Stimulated activated CD4-positive, alpha-beta T cell treated with anti-CD3 and anti-CD28 coated beads, Interleukin-12 subunit alpha, Interleukin-12 subunit beta, amount 100 ng/mL, for 24 hours (primary cell): ENCODE measurements at places on chromosomes 7 and 10.

DNA sequence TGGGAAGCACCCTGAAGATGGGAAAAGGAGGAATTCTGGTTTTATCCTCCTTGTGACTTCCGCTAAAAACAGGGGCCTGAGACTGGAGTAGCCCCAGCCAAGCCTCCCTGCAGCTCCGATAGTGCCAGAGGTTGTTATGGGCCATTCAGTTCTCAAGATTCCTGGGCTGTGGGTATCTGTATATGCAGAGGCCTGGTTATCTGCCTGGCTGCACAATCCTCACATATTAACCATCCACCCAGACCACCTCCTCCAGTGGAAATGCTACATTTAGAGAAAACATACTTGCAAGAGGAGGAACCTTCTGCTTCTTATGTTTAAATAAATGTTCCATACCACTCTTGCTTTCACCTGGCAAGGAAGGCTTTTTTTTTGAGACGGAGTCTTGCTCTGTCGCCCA is 34.6 kb downstream of the ARL3 start:
- DNase-seq, result no peak

GRCh38 chr10:121503587-121504051 is 94.6 kb downstream of the FGFR2 start:
- DNase-seq, result no peak

GRCh38 chr7:110786328-110786965 is 304.5 kb upstream of the LRRN3 start:
- DNase-seq, result no peak

DNA sequence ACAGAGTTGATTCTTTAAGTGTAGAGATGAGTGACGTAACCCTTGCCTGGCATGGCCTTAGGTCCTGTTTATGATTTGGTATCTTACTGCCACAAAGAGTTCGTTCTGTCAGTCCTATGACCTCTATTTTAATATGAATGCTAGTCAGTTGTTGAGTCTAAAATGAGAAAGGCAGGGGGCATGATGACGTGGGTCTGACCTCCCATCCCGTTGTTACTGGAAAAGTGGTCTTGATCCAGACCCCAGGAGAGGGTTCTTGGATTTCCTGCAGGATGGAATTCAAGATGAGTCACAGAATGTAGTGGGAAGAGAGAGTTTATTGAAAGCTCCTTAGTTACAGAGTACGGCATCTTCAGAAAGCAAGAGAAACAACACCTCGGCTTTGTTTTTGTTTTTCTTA is 317.0 kb upstream of the COBL start:
- DNase-seq, result no peak

- no peak for DNase-seq
Observed at GRCh38 chr7:44132039-44132438, 8.7 kb upstream of the POLD2 start.

GRCh38 chr10:90968328-90969081 is 47.6 kb upstream of the ANKRD1 start:
- DNase-seq, result no peak

DNA sequence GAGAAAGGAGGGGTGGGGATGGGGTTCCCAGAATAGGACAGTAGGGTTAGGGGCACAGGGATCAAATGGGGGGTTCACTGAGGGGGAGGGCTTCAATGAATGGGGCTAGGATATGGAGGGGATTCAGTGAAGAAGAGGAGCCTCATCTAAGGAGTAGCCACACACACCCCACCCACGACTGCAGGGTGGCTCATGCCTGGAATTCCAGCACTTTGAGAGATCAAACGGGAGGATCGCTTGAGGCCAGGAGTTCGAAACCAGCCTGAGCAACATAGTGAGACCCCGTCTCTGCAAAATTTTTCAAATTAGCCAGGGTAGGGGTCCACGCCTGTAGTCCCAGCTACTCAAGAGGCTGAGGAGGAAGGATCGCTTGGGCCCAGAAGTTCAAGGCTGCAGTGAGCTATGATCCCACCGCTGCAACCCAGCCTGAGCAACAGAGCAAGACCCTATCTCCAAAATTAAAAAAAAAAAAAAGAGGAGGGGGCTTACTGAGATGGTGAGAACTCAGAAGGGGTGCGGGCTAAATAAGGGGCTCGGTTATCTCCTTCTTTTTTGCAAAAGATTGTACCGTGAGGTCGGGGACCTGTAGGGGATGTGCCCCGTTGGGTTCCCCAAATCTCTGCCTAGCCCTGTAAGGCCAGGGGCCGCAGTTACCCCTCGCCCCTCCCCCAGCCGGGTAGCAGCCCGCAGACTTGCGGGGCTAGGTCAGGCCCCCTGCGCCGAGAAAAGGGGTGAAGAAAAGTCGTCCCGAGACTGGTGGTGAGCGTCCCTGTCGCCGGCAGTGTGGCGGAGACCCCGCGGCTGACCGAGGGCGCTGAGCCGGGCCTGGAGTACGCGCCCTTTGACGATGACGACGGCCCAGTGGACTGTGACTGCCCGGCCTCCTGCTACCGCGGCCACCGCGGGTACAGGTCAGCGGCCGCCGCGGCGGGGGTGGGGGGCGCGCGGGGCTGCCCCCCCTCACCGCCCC is 43.1 kb upstream of the HSPB1 start:
- DNase-seq, result no peak

GRCh38 chr10:3163879-3164278 is 8.7 kb downstream of the PITRM1 start:
- no peak for DNase-seq

DNA sequence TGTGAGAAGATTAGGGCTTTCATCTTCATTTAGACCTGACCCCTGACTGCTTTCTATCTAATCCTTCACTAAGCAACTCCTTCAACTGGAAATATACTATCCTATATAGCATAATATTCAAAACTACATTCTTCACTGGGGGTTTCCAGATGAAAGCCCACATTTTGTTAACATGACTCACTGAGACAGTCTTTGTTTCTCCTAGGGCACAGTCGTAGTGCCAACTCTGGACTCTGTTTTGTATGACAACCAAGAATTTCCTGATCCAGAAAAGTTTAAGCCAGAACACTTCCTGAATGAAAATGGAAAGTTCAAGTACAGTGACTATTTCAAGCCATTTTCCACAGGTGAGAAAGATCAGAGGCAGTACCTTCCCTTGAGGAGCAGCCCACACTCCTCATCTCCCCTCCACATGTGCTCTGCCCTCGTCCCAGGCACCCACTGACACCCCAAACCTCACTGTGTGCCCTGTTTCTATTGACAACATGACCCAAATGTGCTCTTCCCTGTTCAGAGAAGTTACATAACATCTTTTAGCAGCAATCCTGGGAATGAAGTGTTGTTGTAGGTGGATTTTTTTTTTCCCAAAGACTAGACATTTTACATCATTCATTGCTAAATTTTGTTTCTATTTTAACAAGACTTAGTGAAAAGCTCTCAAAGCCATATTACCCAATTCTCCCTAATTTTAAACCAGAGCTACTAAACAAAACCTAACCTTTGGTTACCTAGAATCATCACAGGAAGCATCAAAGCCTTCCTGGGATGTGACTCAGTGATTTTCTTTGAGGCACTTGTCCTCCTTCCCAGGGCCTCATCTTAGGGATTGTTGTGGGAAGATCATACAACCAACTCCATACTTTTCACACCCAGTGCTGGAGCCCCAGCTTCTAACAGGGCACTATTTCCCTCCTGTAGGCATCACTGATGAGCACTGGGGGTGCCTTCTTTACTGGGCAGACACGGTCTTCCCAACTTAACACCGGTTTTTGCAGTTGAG is 10.7 kb downstream of the CYP2E1 start:
- DNase-seq, result no peak

DNA sequence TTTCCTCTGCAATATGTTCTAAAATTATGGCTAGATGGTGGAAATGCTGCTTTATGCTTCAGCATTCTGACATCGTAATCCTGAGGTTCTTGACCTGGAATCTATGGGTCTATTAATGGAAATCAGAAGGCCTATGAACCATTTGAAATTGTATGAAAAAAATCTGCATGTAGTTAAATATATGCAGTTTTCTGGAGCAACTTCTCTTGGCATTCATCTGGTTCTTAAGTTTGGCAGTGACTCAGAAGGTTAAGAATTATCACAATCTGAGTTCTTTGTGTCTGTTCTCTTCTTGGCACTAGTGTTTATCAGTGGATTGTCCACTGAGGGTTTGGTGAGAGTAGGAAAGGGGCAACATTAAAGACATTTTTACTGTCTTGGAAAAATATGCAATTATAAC is 71.1 kb upstream of the FZD1 start:
- no peak for DNase-seq

- DNase-seq, result peak; percentile 4
Observed at GRCh38 chr10:15433850-15434537, 62.9 kb upstream of the FAM171A1 start.

DNA sequence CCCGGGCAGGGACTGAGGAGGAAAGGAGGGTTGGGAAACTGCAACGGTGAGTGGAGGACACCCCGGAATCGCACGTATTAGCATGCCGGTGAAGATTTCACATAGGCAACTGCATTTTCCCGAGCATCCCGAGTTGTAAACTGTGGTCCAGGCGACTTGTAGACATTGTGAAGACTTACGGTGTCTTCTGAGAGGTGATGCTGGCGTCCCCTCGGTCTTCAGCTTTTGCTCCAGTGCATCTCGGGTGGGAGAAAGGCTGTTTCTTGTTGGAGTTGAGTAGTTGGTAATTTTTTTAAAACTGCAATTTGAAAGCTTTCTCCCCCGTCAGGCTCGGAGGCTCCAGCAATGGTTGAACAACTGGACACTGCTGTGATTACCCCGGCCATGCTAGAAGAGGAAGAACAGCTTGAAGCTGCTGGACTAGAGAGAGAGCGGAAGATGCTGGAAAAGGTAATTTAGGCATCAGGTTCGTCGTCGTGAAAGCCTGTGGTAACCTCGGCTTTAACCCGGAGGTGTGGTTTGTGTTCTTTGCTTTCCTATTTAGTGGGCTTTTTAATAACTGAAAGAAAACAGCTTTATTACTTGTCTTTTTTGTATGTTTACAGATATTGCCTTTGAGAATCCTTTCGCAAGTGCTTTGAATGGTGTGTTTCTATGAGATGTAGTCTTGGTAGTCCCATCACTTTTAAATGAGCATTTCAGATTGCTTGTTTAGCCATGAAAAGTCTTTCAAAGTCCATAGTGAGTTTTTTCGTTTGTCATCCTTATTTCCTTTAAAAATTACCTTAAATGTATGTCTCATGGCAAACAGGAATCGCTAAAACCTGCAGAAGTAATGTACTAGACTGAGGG is 687 bp downstream of the HELLS start:
- no peak for DNase-seq

DNA sequence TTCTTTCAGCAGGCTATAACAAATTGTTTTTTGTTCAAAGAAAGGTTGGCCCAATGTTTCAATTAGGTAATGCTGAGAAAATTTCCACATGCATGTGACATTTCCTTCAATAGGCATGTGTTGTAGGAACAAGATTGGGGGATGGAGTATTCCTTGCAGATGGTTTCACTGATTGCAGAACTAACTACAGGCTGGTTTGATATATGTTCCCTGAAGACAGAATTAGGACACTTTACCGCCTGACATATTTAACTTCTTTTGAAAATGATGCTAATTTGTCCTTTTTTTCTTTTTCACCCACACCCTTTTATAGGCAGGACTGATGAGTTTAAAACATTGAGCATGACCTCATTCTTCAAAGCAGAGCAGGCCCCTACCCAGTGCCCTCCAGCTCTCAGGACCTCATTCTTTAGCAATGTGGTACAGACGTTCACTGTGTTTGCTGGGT is 163.3 kb downstream of the CPED1 start:
- no peak for DNase-seq

DNA sequence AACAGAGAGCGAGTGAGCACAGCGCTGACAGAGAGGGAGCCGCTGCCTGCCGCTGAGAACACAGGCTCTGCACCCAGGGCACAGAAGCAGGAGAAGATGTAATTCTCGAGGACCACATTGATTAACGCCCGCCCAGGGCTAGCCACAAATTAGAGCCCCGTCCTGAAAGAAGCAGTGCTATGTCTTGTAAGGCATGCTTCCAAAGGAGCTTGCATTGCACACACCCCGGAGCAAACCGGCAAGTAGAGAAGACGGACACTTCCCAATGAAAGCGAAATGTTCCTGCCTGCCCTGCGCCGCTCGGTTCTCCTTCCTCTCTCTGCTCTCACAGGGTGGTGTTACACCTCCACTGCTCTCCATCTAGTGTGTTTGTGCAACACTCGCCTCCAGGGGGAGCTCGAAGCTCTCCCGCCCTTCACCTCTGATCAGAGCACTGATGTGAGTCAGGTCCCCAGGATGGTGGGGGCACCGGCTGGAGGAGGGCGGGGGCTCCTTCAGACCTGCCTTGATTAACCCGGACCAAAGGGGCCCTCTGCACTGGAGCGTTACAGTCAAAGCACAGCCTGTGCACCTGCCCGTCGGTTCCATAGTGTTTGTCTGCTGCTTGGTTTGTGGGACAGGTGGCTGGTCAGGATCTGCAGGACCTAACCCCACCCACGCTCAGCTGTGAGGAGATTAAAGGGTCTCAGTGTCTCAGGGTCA is 316.5 kb downstream of the ADARB2 start:
- DNase-seq, result peak; percentile 64

DNA sequence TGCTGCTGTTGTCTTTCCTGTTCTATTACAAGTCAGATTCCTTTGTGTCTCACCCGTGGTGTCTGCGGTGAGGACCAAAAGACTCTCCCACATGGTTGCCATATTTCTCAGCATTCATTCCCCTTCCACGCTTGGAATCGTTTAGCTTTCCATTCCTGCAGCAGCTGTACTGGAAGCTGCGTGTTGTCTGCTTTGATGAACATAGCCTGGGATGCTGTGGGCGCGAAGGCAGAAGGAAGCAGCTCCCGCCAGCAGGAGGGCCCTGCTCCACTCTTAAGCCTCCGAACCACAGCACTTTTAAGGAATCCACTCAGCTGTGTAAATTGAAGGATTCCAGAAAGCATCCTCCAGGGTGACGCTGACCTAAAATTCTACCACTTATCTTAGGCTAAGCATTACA is 303.6 kb upstream of the PITRM1 start:
- no peak for DNase-seq

DNA sequence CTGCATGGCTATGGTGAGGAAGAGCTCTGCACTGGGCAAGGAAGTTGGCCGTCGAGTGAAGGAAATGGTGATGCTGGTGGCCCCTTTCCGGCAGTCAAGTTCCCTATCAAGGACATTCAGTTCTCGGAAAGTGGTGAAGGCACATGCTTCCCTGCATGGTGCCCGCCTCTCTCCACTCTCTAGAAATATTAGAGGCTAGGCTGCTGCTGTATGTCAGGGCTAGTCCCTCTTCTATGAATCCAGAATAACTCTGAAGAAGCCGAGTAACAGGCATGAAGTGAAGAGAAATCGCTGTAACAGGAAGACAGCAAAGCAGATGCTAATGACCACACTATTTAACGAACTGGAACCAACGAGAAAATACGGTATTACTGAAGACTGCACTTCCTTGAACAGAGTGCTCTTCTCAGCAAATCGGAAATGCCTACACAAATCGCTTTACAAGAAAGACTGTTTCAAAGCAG is 5.4 kb downstream of the IDI1 start:
- no peak for DNase-seq

GRCh38 chr7:82049891-82050533 is 280.2 kb upstream of the HGF start:
- DNase-seq, result no peak

- no peak for DNase-seq
Observed at GRCh38 chr10:122149561-122150505, 121.3 kb upstream of the BTBD16 start.

GRCh38 chr10:116120688-116121455 is 152.1 kb downstream of the GFRA1 start:
- DNase-seq, result no peak
